GM18507 (cell line): ENCODE measurements at places on chromosomes 5 and 9.

DNA sequence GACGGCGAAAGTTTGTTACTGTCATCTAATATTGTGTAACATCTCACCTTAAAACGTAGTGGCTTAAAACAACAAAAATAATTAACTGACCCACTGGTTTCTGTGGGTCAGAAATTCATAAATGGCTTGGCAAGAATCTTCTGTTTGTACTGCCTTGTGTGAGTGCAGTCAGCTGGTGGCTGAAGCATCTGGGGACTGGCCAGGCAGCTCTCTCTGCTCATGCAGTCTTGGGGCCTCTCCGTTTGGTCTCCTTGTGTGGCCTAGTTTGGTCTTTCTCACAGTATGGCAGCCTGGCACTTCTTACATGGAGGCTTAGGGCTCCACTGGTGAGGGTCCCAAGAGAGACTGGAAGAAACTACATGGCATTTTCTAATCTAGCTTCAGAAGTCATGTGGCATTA lies 49.0 kb upstream of the CTXN3 start:
- DNase-seq, result no peak

- no peak for DNase-seq
These were observed 95.4 kb upstream of the KLF4 start for GRCh38 chr9:107584944-107585343.

DNA sequence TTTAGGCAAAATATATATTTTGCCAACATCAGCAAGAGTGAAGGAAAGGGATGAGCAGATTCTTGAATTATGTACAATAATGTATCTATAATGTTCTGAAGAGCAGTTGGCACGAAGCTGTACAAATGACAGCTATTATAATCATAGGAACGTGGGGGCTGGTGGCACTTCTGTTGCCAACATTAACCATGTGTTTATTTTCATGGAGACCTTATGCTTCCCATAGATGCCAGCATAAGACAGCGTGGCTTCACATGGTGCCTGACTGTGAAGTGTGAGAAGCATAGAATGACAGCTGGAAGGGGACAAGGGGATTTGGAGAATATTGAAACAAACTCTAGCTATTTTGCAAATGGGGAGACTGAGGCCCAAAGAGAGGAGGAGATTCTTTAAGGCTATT lies 52.6 kb upstream of the ATP10B start:
- DNase-seq, result no peak

DNA sequence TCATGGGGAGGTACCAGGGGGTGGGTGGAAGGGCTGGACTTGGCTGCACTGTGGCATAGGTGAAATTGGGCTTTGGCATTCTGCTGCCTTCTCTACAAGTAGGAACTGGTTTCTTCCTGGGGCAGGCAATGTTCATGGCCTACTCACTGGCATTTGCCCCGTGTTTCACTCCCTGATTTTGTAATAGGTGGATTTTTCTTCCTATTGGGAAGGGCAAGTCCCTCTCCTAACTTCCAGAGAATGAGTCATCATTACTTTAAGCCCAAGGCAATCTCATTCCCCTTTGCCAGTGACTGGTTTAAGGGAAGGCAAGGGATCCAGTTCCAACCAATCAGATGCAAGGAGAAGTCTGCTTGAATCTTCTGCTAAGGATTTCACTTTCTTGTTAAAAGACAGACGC lies 67.9 kb upstream of the ANKRD55 start:
- DNase-seq, result no peak

DNA sequence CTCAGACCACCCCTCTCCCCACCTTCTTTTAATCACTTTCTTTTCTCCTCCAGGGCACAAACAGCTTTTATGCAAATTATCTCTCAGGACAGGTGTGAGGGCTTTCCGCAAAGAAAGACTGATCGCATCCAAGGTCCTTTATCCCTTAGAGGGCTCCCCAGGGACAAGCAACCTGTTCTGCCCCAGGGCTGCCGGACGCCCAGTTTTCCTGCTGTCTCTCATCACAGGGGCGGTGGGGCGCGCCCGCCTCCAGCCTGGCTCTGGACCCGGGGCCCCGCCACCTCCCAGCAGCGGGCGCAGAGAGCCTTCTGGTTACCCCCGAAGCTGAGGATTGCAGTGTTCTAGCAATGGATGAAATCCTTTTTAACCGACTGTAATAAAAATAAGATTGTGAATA lies 266.1 kb downstream of the CWC27 start:
- DNase-seq, result no peak

GRCh38 chr9:127129718-127130085 lies 7.3 kb upstream of the ANGPTL2 start:
- DNase-seq, result no peak

DNA sequence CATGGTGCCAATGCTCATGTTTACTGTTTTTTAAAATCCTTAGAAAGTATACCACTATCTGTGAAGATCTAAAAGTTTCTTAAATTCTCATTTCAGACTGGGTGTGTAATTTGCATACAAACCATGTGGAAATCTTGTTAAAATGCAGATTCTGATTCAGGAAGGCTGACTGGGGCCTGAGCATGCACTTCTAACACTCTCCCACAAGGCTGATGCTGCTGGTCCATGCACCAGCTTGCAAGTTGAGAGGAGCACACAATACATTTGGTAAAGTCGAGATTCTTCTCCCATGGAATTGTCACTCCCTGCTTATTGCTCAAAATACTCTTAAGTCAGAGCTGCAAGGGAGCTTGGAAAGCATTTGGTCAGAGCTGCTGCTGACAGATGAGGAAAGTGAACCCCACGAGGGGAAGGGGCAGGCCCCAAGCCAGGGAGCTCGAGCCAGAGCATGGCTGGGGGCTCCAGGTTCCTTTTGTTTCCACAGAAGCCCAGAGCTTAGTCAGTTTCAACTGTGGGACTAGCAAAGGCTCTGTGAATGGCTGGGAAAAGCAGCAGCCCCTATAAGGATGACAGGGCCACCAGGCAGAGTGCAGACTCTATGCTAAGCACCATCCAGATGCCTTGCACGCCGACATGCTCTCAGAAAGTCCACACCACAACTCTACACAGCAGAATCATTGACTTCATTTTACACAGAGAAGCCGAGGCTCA lies 93.5 kb upstream of the HAND1 start:
- DNase-seq, result no peak

GRCh38 chr9:4297786-4298254 lies 2.0 kb downstream of the GLIS3 start:
- DNase-seq, result no peak

GRCh38 chr5:56100439-56101176 lies 105.8 kb upstream of the IL6ST start:
- no peak for DNase-seq

GRCh38 chr5:11540112-11540511 lies 364.1 kb downstream of the CTNND2 start:
- DNase-seq, result no peak

DNA sequence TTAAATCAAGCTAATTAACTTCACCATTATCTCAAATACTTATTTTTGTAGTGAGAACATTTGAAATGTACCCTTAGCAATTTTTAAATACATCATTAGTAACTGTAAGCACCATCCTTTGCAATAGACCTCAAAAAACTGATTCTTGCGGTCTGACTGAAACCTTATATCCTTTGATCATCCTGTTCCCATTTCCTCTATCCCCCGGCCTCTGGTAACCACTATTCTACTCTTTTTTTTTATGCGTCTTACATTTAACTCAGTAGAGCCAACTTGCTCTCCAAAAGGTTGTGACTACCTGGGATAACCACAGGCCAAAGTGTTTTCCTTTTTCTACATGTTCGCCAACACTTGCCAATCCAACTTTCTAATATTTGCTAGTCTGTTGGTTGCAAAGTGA lies 106.1 kb downstream of the IRX1 start:
- no peak for DNase-seq

DNA sequence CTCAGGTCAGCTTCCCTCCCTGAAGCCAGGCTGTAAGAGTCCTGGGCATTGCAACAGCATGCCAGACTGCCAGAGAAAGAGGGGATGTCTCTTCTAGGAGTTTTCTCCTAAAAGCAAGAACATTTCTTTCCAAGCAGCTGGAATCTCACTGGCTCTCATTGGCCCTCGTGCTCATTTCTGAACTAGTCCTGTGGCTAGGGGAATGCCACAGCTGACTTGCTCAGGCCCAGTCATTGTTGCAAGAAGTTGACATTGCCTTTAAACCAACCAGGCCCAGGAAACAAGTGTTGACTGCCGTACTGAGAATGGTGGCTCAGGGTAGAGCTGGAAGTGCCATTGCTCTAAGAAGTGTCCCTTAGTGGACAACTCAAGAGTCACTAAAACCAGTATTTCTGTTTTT lies 15.0 kb upstream of the CEP120 start:
- no peak for DNase-seq

GRCh38 chr9:110908894-110909293 lies 129.4 kb downstream of the LPAR1 start:
- DNase-seq, result no peak

- DNase-seq, result no peak
These were observed 655.5 kb upstream of the ZNF608 start for GRCh38 chr5:125401724-125402622.

DNA sequence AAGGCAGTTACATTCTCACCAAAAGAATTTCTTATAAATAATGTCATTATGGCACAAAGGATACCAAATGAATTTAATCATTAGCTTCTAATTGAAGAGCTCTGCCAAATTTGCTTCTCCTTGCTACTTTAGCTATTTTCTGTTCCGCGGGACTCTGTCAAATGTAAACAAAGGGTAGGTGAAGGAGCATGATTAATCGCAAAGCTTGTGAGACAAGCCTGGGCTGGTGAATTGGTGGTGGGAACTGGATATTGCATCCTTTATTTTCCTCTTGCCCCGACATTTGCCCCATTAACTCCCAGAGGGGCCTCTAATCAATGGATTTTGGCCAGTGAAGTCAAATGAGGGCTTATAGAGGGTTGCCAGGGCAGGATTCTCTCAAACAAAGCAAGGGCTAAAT lies 234.2 kb upstream of the RFX3 start:
- DNase-seq, result no peak

- no peak for DNase-seq
These were observed 14.0 kb upstream of the PSMD5 start for GRCh38 chr9:120856700-120857099.

DNA sequence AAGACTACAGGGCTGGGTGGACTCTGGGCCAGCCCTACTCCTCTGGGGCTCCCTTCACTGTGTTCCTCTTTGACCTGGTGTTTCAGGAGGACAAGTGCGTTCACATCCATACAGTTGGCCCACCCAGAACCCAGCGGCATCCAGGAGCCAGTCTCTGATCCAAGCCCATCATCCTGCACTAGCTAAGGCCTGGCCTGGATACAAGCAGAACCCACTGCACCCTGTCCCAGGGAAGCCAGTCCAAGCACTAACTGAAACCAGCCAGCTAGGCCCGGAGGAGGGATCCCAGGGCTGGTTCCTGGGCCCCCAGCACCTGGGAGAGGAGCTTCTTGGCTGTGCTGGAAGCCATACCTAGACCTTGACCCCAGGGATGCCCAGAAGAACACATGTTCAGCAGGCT lies 4.1 kb upstream of the GBGT1 start:
- DNase-seq, result no peak

DNA sequence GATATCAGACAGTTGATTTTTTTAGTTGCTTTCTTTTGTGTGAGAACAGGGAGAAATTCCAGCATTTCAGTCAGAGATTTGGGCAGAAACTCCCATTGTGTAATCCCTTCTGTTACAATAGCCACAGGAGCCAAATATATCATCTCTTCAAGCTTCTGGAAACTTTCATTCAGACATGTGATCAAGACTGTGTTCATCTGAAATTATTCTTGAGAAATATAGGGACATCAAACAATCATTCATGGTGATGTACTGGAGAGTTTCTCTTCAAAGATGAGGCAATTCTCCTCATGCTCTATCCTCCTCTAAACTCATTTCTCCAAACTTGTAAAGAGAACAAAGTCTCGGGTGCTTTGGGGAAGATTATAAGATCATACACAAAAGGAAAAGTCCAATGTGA lies 35.2 kb upstream of the CSNK1G3 start:
- DNase-seq, result no peak

- DNase-seq, result no peak
These were observed 15.7 kb downstream of the FBN2 start for GRCh38 chr5:128522336-128522735.

GRCh38 chr5:174306345-174307030 lies 261.0 kb downstream of the NSG2 start:
- no peak for DNase-seq

- DNase-seq, result no peak
These were observed 53.3 kb downstream of the NSUN2 start for GRCh38 chr5:6579535-6579934.

DNA sequence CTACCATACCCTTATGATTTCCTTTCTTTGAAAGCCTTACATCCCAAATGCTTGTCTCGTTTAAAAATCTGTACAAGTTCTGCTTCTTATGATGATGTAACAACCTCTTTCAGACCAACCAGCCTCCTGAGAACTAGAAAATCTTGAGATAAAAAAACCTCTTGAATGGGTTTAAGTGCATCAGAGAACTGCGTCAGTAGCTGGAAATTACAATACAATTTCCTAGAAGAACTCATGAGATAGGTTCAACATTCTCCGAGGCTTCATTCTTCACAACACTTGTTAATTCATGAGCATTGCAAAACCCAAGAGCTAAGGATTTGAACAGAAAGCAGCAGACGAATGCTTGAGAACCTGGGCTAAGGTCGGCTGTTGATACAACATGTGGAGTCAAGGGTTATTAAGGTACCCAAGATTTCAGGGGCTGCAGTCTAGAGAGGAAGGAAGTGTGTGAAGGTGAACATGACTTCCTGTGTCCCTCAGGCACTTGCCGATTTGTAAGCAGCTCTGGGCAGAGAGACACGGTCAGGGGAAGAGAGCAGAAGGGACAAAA lies 286.0 kb downstream of the ICE1 start:
- DNase-seq, result no peak

DNA sequence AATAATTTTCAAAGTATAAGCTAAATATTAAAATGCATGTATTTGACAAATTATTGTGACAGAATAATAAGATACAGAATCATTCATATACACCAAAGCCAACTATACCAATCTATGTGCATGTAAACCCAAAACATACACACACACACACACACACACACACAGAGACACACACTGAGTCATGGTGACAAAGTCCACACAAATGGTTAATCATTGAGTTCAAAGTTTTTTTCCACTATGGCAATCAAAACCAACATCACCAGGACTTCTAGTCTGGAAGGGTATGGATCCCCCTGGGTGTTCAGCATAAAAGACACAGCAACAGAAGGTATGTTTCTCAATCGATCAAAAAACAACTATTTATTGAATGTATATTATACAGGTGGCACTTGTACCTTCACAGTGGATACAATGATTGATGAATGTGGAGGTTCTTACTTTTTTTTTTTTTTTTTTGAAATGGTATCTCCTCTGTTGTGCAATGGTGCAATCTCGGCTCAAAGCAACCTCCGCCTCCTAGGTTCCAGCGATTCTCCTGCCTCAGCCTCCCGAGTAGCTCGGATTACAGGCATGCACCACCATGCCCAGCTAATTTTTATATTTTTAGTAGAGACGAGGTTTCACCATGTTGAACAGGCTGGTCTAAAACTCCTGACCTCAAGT lies 137.0 kb downstream of the PDE4D start:
- no peak for DNase-seq

GRCh38 chr9:2603621-2604020 lies 18.0 kb upstream of the VLDLR start:
- DNase-seq, result no peak

- DNase-seq, result no peak
These were observed 887 bp upstream of the MAP3K1 start for GRCh38 chr5:56814361-56814962.

- DNase-seq, result no peak
These were observed 4.7 kb upstream of the ADCY2 start for GRCh38 chr5:7391215-7391614.

GRCh38 chr9:21810881-21811280 lies 8.4 kb downstream of the MTAP start:
- no peak for DNase-seq

GRCh38 chr9:70260606-70261005 lies 1.8 kb downstream of the SMC5 start:
- peak; percentile 2 for DNase-seq
